Activated CD8-positive, alpha-beta memory T cell treated with anti-CD3 and anti-CD28 coated beads for 1 hour (primary cell): ENCODE measurements at places on chromosomes 6 and 20.

DNA sequence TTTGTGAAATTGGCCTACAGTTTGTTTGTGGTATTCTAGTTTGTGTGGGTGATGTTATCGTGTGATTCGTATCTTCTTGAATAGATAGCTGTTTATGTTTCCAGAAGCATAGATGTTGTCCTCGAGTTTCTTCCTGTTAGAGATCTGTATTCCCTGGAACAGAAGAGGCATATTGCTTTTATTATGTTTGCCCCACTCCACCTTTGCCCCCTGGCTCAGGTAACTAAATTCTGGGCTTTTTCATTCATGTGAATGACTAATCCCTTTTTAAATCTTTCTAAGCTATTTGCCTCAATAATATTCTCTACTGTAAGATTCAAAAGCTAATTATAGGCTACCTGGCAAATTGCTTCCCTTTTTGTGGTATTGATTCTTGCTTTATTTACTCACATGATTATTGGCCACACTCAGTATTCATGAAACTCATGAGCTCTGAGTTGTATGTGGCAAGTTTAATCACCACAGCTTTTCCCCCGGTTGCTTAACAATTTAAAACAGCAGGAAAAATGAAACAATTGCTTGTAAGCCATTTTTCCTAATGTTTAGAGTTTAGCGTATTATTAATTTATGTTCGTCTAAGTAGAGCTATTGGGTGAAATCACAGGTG, 12.6 kb downstream of the RNF217 start:
- DNase-seq = no peak

GRCh38 chr6:141486942-141487341, 645.8 kb upstream of the GJE1 start:
- DNase-seq = no peak

GRCh38 chr6:167073679-167074274, 49.1 kb upstream of the CCR6 start:
- no peak for DNase-seq

DNA sequence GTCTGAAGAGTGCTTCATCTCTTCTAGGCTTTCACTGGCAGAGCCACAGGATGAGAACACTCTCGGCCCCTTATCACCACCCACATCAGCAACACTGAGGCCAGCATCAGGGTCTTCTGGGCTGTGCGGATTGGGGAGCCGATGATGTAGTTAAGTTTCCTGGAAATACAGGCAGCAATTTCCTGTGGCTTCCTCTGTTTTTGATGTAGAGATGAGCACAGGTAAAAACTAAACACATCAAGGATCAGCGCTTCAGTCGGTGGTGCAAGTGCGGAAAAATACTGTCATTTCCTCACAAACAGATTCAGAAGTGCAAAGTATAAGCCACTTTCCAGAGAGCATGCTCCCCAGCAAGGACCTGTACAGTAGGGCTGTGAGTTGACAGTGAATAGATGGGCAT, 62.6 kb downstream of the BACH2 start:
- DNase-seq = peak; percentile 52

DNA sequence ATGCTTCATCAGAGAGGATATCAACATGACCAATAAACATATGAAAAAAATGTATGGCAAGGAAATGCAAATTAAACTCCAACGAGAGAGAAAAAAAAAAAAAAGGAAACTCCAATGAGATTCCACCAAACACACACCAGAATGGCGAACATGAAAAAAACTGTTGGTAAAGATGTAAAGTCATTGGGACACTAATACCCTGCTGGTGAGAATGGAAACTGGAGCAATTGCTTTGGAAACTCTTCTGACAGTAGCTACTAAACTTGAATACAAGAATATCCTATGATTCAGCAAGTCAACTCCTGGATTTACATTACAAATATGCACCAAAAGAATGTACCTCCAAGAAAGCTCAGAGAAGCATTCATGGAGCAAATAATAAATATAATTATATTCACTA, 260.7 kb upstream of the ECI2 start:
- DNase-seq = no peak

DNA sequence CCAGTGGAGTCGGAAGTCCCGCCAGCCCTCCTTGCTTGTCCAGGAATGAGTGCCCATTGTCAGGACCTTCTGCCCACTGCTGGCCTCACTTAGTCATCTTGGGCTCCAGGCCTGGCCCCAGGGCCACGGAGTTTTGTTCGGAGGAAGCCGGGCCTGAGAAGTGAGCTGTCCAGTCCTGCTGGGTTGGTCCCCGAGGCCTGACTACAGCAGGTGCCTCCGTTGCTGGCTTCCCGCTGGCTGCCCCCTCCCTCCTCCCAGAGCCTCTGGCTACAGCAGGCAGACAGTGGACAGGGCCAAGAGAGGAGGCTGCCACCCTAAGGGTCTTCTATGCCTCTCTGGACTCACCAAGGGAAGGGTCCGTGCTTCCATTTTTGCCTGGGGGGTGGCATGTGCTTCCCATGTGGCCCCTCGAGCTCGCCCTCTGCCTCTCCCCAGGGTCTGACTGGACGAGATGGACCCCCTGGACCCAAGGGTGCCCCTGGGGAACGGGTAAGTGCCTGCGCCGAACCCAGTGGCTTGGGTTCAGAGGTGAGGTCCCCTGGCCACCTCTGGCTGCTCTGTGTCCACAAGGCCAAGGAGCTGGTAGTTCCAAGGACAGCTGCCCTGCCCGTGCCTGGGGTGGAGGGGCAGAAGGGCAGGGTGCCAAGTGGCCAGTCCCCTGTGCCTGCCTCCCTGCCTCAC, 2.8 kb downstream of the COL9A3 start:
- DNase-seq = no peak

DNA sequence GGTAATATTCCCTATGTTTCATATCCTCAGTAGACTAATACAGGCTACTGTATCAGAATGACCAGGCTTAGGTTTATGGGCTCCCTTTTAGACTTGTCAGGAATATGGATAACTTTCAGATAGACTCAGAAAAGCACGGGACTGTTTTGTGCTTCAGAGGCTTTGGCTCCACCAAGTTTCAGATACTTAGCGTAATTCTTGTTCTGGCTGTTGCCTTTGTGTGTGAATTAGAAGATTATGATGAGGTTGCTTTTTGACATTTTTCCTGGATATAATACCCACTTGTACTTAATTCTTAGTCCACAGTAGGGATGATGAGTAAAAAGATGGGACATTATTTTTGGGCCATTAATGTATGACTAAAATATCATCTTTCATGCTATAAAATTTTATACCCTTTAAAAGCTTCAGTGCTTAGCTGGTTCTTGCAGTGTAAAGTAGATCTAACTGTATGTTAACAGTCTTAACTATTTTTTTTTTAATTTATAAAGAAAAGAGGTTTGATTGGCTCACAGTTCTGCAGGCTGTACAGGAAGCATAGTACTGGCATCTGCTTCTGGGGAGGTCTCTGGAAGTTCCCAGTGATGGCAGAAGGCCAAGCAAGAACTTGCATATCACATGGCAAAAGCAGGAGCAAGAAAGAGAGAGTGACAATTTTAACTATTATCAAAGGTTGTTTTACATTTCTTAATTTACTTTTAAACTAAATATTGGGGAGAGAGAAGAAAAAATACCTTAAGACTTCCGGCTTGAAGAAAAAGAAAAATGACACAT, 120.7 kb downstream of the ZFAND3 start:
- no peak for DNase-seq

- DNase-seq = no peak
These were observed 12.6 kb downstream of the ID4 start for GRCh38 chr6:19849755-19850154.

GRCh38 chr6:2659381-2659780, 91.3 kb downstream of the MYLK4 start:
- DNase-seq = no peak

DNA sequence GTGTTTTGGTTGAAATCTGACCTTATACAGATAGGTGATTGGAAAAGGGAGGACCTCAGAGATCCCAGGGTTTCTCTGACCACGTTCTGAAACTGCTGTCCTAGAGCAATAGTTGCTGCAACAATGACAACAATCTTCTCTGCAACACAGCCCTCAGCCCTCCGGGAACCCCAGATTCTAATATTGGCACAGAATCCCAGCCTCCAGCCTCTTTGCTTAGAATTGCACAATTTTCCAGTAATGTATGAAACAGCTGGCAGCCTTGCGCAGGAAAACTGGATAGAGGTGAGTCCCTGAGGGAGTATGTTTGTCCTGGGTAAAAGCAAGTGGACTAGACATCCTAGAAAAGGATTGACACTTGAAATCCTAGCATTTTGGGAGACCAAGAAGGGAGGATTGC, 30.4 kb upstream of the PNRC1 start:
- DNase-seq = no peak

GRCh38 chr20:48626226-48626937, 201.4 kb downstream of the PREX1 start:
- peak; percentile 10 for DNase-seq

GRCh38 chr20:48100483-48100882, 315.2 kb upstream of the SULF2 start:
- no peak for DNase-seq

DNA sequence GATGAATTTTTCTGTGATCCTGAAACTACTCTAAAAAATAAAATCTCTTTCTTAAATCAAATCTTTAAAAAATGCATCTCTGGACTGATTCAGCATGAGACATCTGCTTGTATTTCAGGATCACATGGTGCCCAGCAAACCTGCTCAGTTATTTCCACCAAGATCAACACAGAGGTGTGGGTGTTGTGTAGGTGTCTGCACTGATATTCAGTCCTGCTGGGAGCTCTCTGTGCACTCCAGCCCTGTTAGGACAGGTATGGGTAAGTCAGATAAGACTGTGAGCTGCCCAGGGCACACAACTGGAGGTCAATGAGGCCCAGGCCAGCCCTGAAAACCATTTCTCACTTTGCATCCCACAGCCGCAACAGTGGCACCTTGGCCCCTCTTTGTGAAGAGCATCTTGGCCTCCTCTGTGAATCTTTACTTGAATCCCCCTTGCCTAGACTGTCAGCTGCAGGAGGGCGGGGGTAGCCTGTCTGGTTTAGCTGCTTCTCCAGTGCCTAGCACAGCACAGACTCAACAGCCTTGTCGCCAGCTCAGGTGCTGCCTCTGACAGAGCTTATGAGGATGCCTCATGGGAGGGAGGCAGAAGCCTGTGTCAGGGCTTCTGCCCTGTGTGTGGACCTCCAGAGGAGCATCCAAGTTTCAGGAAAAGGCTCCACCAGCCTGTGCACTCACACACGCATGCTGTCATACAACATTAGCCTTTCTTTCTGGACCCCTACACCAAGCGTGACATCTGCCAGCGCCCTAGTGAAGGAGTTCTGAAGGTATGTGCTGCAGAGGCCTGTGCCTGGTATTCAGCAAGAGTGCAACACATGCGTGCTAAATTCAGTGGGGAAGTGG, 187.6 kb upstream of the CST7 start:
- no peak for DNase-seq

GRCh38 chr6:150775415-150776203, 89.9 kb upstream of the MTHFD1L start:
- no peak for DNase-seq

- no peak for DNase-seq
These were observed 111.3 kb downstream of the TNFAIP3 start for GRCh38 chr6:137978252-137978896.

- no peak for DNase-seq
These were observed 15.5 kb upstream of the CLDN20 start for GRCh38 chr6:155248008-155249001.

- no peak for DNase-seq
These were observed 19.2 kb downstream of the AAR2 start for GRCh38 chr20:36255445-36255844.

DNA sequence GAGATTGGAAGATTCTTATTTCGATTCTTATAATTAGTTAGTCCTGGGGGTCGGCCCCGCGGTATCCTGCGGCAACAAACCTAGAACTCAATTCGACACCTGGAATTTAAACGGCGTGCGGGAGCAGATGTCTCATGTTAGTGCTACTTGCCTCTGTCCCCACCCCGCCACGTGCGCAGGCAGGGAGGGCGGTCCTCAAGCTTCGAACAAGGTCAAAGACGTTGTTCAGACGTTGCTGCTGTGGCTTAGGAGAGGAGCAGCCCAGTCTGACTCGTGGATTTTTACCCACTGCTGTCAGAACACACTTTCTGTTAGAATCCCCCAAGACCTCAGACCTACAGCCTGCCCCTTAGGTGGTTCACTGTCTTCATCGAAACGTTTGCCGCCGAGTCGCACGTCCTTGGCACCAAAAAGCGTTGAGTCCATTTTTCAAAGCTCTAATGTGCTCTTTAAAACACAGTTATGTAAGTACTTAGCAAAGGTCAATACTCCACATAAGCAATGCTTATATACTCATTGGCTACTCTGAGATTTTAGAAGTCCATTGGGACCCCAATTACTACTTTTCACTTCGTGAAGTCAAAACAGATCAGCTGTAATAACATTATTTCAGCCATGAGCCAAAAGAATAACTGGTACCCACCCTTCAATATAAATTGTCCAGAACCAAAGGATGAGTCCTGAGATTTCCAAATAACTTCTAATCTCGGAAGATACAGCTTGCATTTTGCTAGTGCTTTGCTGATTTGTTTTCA, 2.7 kb upstream of the C6orf62 start:
- DNase-seq = no peak

- no peak for DNase-seq
These were observed 897.8 kb downstream of the EPHA7 start for GRCh38 chr6:92521553-92521952.

GRCh38 chr20:40565682-40566040, 123.4 kb downstream of the MAFB start:
- no peak for DNase-seq

GRCh38 chr6:4344317-4344899, 209.0 kb upstream of the ECI2 start:
- no peak for DNase-seq

GRCh38 chr6:143149771-143150170, 89.1 kb downstream of the AIG1 start:
- no peak for DNase-seq

- DNase-seq = no peak
These were observed 40.1 kb downstream of the DEFB114 start for GRCh38 chr6:49923826-49924225.

DNA sequence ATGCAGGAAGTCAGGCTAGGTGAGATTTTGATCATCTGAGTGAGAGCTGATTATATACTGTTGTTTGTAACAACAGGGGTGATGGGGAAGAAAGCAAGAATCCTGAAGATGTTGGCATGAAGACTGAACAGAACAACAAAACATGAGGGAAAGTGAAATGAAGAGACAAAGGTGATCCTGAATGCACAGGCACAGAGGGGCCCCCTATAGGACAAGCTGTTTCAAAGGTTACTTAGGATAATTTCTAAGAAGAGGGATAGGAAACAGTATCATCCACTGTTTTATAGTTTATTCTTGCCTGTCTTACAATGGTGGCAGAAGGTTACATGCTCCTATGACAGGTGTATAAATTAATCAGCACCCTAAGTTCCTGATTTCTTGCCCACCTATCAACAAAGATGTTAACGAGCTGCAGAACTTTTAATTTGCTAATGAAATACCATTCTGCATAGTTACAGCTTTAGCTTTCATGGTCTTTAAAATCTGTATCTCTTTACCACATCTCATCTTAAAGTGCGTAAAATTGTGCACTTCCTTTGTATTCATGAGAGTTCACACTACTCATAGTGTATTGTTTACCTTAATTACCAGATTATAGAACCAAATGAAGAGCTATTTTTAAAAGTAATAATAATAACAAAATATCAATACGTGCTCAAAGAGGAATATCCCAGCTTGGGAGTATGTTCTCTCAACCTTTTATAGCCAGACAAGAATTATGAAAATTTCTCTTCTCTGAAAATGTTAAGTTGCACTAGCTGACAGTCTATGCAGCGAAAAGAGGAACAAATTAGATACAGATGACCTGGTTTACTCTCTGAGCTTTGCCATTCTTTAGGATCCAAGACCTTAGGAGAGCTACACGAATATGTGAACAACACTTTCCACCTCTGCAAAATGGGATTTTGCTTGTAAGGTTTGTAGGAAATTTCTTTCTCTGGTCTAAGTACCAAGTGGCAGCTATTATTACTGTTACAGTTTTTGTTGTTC, 192.5 kb downstream of the EDN1 start:
- no peak for DNase-seq

- no peak for DNase-seq
These were observed 524.6 kb upstream of the JARID2 start for GRCh38 chr6:14721103-14721758.
